ENCODE measurements at places on chromosomes 4 and X.
A peak's percentile ranks its signal among the peaks of the same experiment; 100 is the strongest.

DNA sequence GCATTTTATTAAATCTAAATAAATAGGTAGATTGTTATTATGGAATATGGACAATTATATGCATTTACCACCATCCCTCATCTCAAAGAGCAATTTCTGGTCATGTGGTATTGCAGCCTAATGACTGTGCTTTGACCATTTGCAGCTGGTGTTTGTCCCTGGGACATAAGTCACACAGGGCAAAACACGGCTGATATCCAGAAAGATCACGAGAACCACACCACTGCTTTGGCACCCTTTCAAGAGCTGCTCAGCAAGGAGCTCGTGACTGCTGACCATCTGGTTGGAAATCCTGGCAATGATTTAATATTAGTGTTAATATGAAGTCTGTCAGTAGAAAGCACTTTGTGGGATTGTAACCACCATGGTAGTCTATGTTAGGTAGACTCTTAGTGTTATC lies 545.0 kb downstream of the GBA3 start:
- peak; percentile 76 for DNase-seq

DNA sequence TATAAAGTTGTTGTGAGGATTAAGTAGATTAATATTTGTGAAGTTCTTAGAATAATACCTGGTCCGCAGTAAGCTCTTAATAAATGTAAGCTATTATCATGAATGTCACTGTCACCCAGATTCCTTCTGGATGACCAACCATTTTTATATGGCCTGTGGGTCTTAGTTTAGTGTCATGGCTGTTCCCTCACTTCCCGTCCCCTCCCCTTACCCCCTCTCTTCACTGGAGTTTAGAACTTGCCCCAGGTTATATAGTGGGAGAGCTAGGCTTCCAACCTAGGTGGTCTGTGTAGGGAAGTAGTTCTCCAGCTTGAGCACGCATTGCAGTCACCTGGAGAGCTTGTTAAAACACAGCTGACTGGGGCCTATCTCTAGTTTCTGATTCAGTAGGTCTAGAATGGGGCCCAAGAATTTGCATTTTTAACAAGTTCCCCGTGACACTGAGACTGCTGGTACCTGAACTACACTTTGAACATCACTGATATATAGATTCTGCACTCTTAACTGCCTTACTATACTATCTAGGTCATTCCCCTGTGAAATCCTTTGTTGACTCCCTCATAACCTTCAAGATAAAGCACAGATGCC lies 66.9 kb upstream of the PLAC1 start:
- DNase-seq: no peak

GRCh38 chrX:50927127-50927526 lies 16.6 kb downstream of the BMP15 start:
- DNase-seq: no peak

DNA sequence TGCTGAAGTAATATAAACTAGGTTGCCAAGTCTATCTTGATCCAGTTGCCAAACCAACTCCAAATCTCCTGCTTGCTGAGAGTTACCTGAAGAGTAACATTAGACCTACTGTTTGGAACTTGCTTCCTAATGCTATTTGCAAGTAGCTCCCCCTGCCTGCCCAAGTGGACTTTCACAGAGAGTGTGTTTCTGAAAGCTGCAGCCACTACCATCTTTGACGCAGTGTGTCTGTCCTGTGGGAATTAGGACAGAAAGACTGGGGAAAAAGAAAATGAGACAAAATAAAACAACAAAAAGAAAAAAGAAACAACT lies 195.0 kb upstream of the HS3ST1 start:
- DNase-seq: no peak

DNA sequence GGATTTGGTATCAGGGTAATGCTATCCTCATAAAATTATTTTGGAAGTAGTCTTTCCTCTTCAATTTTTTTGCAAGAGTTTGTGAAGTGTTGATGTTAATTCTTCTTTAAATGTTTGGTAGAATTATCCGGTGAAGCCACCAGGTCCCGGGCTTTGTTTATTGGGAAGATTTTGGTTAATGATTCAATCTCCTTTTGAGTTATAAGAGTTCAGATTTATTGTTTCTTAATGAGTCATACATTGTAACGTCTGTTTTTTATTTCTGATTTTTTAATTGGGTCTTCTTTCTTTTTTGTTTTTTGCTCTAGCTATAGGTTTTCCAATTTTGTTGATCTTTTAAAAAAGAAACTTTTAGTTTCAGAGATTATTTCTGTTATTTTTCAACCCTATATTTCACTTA lies 412.3 kb downstream of the PDGFC start:
- no peak for DNase-seq

DNA sequence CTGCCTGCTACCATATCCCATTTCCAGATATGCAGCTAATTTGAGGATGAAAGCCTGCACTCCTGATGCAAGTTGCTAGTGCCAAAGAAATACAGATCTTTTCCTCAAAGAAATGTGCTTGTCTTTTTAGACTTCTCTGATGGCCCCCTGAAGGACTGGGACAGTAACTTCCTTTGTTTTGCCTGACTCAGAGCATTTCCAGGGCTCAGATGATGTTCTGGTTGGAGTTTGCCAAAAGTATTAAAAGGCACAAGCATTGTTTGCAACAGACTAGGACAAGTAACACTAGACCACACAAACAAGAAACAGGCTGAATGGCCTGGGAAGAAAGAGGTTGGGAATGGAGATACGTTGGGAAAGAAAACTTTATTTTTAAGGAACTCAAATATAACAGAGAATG lies 175.2 kb downstream of the IL13RA2 start:
- no peak for DNase-seq

DNA sequence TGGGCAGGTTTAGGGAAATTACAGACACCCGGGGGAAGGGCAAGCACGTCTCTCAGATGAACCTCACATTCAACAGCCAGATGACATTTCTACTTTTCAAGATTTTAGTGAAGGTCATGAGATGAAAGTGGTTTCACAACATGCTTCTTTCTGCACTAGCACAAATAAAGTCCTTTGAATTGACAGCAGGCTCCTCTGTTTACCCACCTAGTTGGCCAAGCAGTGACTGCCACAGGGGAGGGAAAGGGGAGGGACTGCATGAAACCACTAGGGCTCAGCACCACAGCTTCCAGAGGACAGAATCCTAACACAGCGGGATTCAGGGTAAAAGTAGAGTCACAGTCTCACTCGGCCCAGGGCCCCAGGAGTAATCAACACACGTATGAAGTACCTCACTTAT lies 6.2 kb downstream of the RAB40A start:
- no peak for DNase-seq

DNA sequence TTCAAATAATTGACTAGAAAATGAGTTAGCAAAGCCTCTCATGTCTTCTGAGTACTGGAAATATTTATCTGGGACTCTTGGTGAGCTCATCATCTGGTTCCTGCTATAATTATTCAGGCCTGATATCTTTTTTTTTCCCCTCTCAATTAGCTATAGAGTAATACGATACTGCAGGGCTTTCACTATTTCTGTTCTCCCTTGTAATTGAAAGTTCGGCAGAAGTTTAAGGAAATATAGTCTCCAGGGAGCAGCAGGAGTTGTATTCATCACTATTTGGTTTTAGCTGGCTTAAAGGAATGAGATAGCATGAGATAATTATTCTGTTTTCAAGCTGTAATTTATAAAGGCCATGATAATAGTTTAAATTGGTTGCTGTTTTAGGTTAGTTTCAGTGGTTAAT lies 378.6 kb upstream of the EPHA5 start:
- no peak for DNase-seq

- DNase-seq: peak; percentile 2
These were observed 33.5 kb downstream of the TAF7L start for GRCh38 chrX:101257448-101258258.

DNA sequence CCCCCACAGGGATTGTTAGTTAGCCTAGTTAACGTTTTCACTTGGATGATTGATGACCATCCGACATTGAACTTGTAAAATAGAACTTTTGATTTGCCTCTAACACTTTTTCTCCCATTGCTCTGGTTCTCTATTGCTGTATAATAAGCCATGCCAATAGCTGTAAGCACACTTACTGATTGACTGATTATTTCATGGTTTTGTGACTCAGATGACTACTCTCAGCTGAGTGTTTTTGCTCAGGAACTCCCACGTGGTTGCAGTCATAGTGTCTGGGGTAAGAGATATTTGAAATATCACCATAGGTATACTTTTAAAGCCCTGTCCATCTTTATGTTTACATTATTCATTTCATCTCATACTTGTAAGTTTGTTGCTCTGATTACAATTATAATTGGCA lies 1285.5 kb downstream of the STIM2 start:
- no peak for DNase-seq

All from retinal pigment epithelial cell (primary cell).